Cardiac atrium fibroblast (primary cell): ENCODE measurements at places on chromosomes 3 and 15. TPM values are rescaled to one million over a fixed set of nuclear protein-coding genes. Genes with fewer than 3 reads are reported as not detected.

CFAP44 gene
- 0.81 and 0.90 TPM in 2 replicates for total RNA-seq

GOLGA8G gene
- not detected in 2 replicates for total RNA-seq

NANOGP8 gene
- total RNA-seq = not detected in 2 replicates

GOLGA8K gene
- total RNA-seq = not detected in 2 replicates

STOML1 gene
- 13.8 and 20.8 TPM in 2 replicates for total RNA-seq

TMEM40 gene
- total RNA-seq = not detected in 2 replicates

DAZL gene
- not detected in 2 replicates for total RNA-seq

SLC2A2 gene
- not detected in 2 replicates for total RNA-seq

CISH gene
- total RNA-seq = 0.32 and 2.2 TPM in 2 replicates

CLDN11 gene
- 163 and 225 TPM in 2 replicates for total RNA-seq

TRAT1 gene
- not detected in 2 replicates for total RNA-seq

LRIG1 gene
- total RNA-seq = 9.4 and 10.2 TPM in 2 replicates

ZNF385D gene
- 0.72 and 1.5 TPM in 2 replicates for total RNA-seq

HTR3E gene
- not detected in 2 replicates for total RNA-seq

ANKDD1A gene
- 2.3 and 5.4 TPM in 2 replicates for total RNA-seq

GNAT1 gene
- not detected in 2 replicates for total RNA-seq

C3orf85 gene
- total RNA-seq = not detected in 2 replicates

SGO1 gene
- 2.2 and 3.6 TPM in 2 replicates for total RNA-seq

HRH1 gene
- 4.9 and 8.6 TPM in 2 replicates for total RNA-seq

ALDH1L1 gene
- total RNA-seq = 7.0 and 13.7 TPM in 2 replicates

LTK gene
- total RNA-seq = 0.32 TPM in 1 of 2 replicates, not detected in the other

HGD gene
- 4.1 and 5.2 TPM in 2 replicates for total RNA-seq

TERC gene
- 198 and 340 TPM in 2 replicates for total RNA-seq

IL17RD gene
- 1.3 and 3.6 TPM in 2 replicates for total RNA-seq

NSMCE3 gene
- 10.4 and 10.7 TPM in 2 replicates for total RNA-seq

PLCH1 gene
- not detected in 2 replicates for total RNA-seq

STRIT1 gene
- not detected in 2 replicates for total RNA-seq

SLC28A1 gene
- total RNA-seq = not detected in 2 replicates

AQP9 gene
- total RNA-seq = not detected in 2 replicates

PP2D1 gene
- total RNA-seq = not detected in 2 replicates

AMOTL2 gene
- 163 and 193 TPM in 2 replicates for total RNA-seq

TM4SF4 gene
- not detected in 2 replicates for total RNA-seq

RPUSD2 gene
- total RNA-seq = 7.0 and 13.2 TPM in 2 replicates

SLC35G2 gene
- total RNA-seq = 17.3 and 25.1 TPM in 2 replicates

STXBP5L gene
- 0.16 TPM in 1 of 2 replicates, not detected in the other for total RNA-seq

PLA2G4F gene
- total RNA-seq = not detected in 2 replicates

ZNF860 gene
- 0.32 and 0.36 TPM in 2 replicates for total RNA-seq

IL5RA gene
- not detected in 2 replicates for total RNA-seq

SCG3 gene
- total RNA-seq = not detected in 2 replicates

USP8 gene
- total RNA-seq = 25.5 and 49.9 TPM in 2 replicates

NEK10 gene
- total RNA-seq = 1.3 and 2.4 TPM in 2 replicates

BBS4 gene
- 8.6 and 13.4 TPM in 2 replicates for total RNA-seq

GPR149 gene
- not detected in 2 replicates for total RNA-seq

ZNF662 gene
- 0.32 and 0.36 TPM in 2 replicates for total RNA-seq

TMEM41A gene
- 8.1 and 10.7 TPM in 2 replicates for total RNA-seq

CAND2 gene
- under 0.01 and 0.49 TPM in 2 replicates for total RNA-seq

CACNA2D2 gene
- not detected in 2 replicates for total RNA-seq

CNTN3 gene
- 0.16 TPM in 1 of 2 replicates, not detected in the other for total RNA-seq

IL20RB gene
- 0.97 and 1.4 TPM in 2 replicates for total RNA-seq

IGDCC3 gene
- not detected in 2 replicates for total RNA-seq

TMEM207 gene
- total RNA-seq = not detected in 2 replicates

SPESP1 gene
- total RNA-seq = 5.6 and 14.3 TPM in 2 replicates

GADL1 gene
- not detected in 2 replicates for total RNA-seq

PRSS50 gene
- total RNA-seq = not detected in 2 replicates

SKOR1 gene
- total RNA-seq = not detected in 2 replicates

FETUB gene
- total RNA-seq = not detected in 2 replicates

ENTPD3 gene
- total RNA-seq = 0.18 TPM in 1 of 2 replicates, not detected in the other

IL17RB gene
- total RNA-seq = not detected in 2 replicates

TRAK1 gene
- 21.1 and 21.7 TPM in 2 replicates for total RNA-seq

PPP1R2 gene
- total RNA-seq = 56.9 and 63.2 TPM in 2 replicates
